ENCODE measurements at places on chromosomes 2 and 18.

DNA sequence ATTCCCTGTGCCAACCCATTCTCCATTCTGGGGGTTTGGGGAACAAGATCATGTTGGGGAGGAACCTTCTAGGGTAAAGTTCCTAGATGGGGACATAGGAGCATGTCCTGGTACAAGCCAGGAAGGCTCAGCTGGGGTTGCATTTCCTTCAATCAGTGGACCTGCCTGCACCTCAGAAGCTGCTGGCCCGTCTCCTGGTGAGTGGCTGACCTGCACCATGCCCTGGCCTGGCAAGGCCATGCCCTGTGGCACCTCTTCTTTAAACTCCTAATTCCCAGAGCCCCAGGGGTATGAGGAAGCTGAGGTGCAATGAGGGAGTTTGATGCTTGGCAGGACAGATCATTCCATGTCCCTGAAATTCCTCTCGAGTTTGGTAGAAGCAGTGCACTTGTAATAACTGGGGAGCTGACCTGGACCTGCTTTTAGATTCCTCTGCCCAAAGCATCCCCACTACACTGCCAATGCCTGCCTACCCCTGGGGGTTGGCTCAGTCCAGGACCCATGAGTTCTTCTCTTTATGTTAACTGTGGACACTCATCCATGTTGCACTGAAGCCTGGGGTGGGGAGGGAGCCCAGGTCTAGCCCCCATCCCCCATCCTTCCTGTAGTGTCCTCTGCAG is 25.3 kb downstream of the MROH2A start:
- DNase-seq = no peak

DNA sequence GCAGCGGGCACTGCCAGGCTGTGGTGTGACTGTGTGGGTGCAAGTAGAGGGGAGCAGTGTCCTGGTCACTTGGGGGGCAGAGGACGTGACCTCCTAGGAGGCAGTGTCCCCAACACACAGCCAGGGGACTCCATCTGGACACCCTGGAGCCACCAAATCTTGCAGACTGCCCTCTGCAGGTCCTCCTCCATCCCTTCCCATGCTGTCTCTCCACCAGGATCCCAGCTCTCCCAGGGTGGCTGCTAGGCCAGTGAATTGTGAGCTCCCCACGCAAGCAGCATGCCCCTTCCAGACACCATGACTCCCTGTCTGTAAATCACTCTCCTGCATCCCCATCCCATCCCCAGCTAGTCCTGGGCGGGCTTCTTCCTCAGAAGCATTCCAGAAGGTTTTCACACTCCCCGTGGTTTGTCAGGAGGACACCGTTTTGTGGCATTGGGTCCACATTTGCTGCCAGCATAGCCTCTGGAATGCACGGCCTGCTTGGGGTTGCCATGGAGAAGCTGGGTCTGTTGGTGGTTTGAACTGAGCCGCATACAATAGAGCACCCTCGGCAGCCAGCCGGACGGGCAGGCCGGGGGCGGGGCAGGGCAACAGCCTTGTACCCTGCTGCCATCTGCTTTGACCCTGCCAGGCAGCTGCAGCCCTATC is 210.7 kb downstream of the KLHL29 start:
- DNase-seq = no peak

DNA sequence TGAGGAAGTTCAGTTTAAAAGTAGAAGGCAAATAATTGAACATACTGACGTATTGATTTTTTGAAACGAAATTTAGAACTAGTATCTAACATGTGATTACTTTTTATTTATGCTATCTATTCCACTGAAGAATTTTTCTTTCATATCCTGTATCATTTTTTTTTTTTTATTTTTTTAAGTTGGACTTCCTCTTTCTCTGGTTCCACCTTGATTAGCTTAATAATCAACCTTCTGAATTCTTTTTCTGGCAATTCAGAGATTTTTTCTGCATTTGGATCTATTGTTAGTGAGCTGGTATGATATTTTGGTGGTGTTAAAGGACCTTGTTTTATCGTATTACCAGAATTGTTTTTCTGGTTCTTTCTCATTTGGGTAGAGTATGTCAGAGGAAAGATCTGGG is 411.2 kb downstream of the SOX11 start:
- no peak for DNase-seq

DNA sequence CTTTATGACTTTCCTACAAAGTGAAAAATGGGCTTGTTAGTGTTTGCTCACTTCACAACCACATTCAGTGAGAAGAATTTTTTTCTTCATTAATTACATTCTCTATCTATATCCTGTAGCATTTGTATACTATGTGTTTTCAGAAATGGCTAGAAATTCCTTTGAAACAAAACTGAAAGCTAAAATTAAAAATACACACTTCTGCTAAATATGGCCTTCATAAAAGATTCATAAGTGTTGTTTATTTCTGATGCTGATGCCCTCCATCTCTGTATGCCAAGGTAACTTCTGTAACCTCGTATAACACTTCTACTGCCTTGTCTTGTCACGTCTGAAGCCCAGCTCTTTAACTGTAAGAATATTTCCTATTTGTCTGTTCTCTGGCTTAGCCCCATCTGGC is 59.8 kb downstream of the PMAIP1 start:
- no peak for DNase-seq

DNA sequence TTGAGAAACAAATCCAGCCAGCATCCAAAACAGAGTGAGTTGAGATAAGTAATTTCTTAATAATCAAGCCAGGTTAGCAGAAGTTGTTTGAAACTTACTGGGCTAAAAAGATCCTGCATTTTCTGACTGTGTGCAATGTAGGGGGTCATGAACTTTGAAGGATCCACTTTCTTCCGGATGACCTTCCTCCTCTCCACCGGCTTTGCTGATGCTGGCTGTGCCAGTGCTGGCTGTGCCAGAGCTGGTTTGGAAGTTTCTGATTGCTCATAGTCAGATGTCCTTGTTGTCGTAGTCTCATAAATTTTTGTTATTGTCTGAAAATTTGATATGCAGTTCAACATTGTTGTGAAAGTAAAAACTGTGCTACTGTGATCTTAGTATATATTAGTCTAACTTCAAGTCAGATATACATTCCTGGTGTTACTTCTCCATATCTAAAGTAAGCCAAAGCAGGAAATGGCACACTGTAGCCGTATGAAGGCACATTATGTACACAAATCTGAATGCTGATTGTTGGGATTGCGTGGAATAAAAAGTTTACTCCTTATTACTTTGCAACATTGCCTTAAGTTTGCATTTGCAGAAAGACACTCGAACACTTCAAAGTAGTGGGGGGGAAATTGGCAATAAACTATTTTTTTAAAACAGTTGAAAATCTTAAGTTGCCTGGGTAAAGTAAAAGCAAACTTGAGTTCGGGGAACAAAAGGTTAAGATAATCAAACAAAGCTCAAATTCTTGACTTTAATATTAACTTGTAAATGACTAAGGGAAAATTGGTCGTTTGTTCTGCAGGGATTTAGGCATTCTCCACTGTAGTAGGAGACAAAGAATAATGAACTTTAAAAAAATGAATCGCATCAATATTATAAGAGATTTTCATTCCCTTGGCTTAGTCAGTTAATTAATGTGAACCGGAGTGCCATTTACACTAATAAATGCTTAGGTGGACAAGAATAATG is 6.4 kb downstream of the NEB start:
- DNase-seq = no peak

- DNase-seq = no peak
These were observed 120.0 kb downstream of the MAP4K4 start for GRCh38 chr2:101817481-101817880.

DNA sequence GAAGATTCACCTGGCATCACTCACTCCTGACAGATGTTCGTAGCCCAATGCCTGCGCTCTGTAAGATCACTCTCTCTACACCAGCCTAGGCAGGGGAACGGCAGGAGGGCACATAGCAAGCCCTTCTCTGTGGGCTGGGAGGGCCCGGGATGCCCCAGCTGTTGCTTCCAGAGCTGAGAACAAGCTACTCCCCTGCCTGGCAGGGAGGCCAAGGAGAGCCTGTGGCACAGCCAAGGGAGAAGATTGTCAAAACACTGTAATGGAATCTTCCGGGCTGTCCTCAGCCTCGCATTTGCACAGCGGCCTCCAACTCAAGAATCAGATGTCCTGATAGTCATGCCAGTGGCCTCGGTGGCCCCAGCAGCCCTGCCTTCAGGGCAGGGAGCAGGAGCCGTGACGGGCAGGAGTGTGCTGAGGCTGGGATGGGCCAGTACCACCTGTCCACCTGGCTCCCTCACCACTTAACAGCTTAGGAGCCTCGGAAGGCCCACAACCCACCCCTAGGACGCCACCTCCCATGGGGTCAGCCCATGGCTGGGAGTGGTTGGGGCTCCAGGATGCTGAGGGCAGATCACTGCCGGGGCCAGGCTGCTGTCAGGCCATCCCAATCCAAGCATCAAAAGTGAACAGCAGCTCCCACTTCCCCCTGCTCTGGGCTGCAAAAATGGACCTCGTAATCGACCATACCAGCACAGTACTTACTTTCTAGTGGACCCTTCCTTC is 21.9 kb upstream of the SLC35F6 start:
- no peak for DNase-seq

GRCh38 chr2:111618978-111619902 is 264.8 kb downstream of the ANAPC1 start:
- no peak for DNase-seq

GRCh38 chr2:139177041-139177440 is 396.9 kb upstream of the NXPH2 start:
- no peak for DNase-seq

- DNase-seq = no peak
These were observed 222.4 kb downstream of the EXOC6B start for GRCh38 chr2:72603481-72603880.

DNA sequence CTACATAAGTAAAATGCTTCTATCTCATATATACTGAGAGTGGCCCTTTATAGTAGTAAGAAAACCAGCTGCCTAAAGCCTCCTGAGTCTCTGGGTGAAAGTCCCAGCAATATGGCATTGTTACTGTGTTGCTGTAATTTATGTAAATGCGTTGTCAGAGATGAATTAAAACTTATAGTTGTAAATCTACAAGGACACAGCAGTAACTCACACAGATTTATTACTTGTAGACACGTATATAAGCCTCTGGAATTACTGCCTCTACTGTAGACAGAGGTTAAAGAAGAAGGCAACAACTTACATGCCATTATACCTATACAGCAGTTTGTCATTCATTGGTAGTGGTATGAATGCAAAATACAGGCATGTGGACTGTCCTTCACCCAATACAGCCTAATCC is 169.1 kb upstream of the BOD1L2 start:
- no peak for DNase-seq

DNA sequence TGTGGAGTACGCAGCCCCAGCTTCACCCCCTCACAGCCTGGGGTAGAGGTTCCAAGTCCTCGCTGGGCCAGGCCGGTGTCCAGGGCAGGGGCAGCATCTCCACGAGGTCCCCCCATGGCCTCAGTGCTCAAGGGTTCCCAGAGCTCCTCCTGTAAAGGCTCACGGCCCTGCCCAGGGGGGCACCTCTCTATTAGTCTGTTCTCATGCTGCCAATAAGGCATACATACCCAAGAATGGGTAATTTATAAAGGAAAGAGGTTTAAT is 38.8 kb downstream of the TDRD15 start:
- no peak for DNase-seq
